Breast epithelium (tissue), 4 donors: ENCODE measurements at places on chromosomes 6 and 20.

DNA sequence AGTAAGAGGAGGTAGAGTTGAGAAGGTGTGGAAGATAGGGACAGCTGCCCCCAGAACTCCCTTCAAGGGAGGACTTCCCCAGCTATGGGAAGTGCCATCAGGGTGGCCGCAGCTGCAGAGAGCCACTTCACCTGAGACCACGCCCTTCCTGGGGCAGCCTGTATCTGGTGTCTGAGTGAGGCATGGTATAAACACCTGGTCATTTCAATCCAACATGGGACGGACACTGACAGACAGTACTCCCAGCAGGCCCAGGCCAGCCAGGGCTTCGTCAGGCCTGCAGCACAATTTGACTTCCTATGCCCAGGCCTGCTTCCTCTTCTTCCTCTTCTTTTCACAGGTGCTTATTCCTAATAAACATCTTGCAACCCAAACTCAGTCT, 4.5 kb downstream of the SOX12 start:
- DNase-seq: no peak

DNA sequence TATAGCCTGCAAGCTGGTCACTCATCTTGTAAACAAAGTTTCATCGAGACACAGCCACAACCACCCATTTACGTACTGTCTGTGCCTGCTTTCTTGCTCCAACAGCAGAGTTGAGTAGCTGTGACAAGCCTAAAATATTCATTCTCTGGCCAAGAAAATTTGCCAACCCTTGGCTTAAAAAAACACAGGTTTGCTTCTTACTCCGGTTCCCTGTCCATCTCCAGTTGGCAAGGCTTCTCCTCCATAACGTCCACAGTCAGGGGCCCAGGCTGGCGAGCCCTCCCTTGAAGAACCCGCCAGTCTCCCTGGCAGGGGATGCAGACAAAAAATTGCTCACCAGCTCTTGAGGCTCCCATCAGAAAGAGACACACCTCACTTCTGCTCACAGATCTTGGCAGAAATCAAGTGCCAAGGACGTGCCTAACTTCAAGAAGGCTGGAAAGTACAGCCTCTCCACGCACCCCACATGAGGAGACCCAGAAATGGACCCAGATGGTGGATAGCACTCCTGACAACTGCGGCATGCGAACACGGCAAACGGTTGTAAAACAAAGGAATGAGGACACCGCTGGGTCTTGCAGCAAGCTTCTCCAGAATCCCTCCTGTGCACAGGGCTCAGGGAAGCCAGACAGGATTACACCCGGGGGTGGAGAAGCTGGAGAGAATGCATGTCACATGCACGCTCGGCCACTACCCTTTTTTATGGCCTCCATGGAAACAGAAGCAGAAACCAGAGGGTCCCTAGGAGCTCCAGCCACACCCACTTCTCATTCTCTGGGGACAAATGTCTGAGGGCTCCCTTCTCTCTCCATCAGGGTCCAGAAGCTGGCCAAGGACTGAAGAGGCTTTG, 59.8 kb upstream of the SIRPA start:
- no peak for DNase-seq

GRCh38 chr6:129493354-129493902, 216.5 kb downstream of the ARHGAP18 start:
- DNase-seq: no peak

- no peak for DNase-seq
Measured at GRCh38 chr6:44216677-44217331, at the start of gene MYMX. MYMX (plus strand) TSS chr6:44216926; CDS start chr6:44217472, 546 bp downstream.

- DNase-seq: no peak
Measured at GRCh38 chr20:23157734-23158133, 71.6 kb upstream of the CD93 start.

DNA sequence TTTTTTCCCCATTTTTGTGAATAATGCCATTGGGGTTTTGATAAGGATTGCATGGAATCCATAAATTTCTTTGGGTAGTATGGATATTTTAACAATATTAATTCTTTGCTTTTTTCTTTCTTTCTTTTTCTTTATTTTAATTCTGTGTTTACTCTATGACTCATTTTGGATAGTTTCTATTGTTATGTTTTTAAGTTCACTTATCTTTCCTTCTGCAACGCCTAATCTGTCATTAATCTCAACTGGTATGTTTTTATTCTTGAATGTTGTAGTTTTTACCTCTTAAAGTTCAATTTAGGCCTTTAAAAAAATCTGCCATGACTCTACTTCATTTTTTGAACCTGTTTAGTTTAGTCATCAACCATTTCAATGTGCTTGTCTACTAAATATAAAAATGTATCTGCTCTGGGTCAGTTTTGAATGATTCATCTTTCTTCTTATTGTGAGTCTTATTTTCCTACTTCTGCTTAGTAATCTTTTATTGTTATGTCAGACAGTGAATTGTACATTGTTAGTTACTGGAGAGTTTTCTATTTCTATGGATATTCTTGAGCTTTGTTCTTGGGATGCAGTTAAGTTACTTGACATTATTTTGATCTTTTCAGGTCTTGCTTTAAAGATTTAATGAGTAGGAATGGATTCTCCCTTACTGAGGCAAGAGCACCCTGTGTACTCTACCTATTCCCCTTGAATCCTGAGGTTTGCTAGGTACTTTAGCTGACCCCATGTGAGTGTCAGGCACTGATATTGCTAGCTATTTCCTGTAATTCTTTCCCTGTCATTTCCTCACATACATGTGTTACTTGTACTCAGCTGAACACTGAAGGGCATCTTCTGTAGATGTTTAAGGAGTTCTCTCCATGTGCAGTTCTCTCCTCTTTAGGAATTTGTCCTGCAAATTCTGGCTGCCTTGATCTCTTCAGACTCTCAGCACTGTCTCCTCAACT, 104.2 kb downstream of the TFAP2B start:
- no peak for DNase-seq

GRCh38 chr6:36204068-36204753, 7.7 kb downstream of the BRPF3 start:
- DNase-seq: no peak

- no peak for DNase-seq
Measured at GRCh38 chr20:36971103-36971502, 19.6 kb upstream of the SAMHD1 start.

DNA sequence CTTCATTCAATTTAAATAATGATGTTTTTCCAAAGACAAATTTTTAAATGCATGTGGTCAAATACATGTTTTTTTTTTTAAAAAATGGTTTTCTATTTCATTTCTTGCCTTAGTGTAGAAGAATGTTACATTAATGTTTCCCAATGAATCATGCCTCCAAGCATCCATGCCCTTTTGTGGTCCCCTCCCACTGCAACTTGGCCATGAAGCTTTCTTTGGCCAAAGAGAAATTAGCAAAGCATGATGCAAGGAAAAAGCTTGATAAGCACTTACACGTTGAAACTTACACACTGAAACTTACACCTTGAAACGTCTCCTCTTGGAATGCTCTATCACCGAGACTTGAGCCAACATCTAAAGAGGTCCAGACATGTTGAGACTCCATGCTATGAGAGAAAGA, 93.0 kb upstream of the ELOVL5 start:
- no peak for DNase-seq

- no peak for DNase-seq
Measured at GRCh38 chr6:168371981-168372711, 52.6 kb upstream of the DACT2 start.

DNA sequence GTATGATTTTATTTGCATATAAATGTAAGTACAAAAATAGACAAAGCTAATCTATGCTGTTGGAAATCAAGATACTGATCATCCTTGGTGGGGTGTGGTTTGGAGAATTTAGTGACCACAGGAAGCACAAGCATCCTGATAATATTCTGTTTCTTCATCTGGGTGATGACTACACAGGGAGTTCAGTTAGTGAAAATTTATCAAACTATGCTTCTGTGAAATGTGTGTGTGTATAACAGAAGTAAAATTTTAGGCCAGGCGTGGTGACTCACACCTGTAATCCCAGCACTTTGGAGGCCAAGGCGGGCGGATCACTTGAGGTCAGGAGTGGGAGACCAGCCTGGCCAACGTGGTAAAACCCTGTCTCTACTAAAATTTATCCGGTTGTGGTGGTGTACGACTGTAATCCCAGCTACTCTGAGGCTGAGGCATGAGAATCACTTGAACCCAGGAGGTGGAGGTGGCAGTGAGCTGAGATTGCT, 20.6 kb downstream of the ENPP3 start:
- no peak for DNase-seq

GRCh38 chr6:153621491-153621890, 417.5 kb upstream of the OPRM1 start:
- DNase-seq: no peak

- DNase-seq: no peak
Measured at GRCh38 chr20:46355778-46356177, 47.5 kb upstream of the CDH22 start.

- no peak for DNase-seq
Measured at GRCh38 chr6:20436719-20437118, 35.0 kb downstream of the E2F3 start.

GRCh38 chr20:5654557-5654956, 95.6 kb upstream of the SHLD1 start:
- no peak for DNase-seq

DNA sequence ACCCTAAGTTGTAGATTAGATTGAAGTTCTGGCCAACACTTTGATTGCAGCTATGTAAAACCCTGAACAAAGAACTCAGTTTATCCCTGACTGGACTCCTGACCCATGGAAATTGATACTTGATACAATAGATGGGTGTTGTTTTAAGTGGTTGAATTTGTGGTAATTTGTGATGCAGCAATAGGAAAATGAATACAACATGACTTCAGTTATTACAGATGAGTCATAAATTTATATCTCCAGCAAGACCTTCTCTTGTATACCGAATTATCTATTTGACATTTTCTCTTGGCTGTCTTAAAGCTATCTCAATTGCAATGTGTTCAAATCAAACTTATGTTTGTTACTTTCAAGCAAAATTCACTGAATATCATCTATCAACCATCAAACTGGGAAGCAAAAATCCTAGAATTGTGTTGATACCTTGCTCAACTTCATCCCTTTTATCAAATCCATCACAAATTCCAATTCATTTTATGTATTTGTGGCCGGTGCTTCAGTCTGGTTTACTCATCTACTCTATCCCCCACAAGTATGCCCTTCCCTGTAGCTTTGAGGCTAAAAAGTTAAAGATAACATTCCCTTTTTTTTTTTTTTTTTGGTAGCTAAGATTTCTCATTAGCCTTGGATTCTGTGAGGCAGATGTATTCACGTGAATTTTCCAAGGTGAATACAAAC, 129.4 kb upstream of the CENPW start:
- DNase-seq: no peak

DNA sequence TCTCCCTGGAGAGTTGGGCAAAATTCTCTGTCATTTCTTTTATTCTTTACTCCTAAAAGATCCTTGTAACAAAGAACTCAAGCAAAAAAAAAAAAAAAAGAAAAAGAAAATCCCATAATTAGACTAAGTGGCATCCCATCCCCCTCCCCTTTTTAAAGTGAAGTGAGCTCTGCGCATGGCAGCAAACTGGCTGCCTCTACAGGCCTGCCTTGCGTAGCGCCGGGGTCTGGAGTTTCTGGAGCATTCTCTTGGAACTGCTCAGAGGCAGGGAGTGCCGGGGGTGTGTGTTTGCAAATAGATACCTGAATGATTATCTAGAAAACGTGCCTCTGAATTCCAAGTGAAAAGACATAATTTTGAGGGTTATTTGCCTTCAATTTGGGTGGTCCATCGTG, 48.1 kb downstream of the FOXC1 start:
- DNase-seq: no peak

DNA sequence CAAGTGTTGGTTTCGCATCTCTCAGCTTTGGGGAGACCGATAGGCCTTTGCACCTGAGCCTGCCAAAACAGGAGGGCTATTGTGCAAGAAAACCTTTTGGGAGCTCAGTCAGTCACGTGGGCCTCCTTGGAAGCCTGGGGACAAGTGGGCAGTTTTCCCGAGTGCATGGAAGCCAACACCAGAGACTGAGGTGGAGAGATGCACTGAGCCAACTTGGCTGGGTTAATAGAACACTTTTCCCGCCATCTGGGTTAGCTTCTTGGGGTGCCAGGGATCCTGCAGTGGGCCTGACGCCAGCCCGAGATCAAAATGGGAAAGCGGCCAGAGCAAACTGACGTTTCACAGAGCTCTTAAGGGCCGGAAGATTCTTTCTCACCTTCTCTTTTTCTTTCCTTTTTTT, 2.8 kb upstream of the OOEP start:
- no peak for DNase-seq

- no peak for DNase-seq
Measured at GRCh38 chr6:116449565-116449964, 11.6 kb upstream of the CALHM6 start.

DNA sequence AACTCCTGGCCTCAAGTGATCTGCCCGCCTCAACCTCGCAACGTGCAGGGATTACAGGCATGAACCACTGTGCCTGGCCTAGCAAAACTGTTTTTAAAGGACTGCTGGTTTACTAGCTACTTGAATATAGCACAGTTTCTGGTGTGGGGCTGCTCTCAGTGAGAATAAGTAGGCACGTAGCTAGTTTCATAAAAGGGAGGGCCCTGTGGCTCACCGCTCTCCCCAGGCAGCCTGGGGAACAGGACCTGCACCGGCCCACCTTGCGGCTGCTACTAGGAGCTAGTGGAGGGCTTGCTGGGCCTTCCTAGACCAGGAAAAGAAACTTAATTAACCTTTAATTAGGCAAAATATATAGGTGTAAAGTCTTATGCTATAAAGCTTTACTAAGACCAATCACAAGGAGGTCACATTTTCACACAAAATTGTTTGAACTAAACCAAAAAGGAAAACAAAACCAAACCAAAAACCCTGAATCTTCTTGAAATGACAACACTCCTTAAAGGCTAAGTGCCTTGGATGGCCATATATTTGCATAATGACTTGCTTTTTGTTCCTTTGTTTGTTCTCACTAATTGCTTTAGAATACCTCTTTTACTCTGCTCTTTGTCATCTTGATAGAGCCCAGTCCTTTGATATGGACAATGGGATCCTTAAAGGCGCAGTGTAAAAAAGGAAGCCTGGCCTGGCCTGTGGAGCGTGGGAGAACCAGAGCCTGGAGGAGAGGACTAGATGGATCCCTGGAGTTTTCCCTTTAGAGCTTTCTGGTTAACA, 69.5 kb upstream of the SAMD5 start:
- DNase-seq: no peak

DNA sequence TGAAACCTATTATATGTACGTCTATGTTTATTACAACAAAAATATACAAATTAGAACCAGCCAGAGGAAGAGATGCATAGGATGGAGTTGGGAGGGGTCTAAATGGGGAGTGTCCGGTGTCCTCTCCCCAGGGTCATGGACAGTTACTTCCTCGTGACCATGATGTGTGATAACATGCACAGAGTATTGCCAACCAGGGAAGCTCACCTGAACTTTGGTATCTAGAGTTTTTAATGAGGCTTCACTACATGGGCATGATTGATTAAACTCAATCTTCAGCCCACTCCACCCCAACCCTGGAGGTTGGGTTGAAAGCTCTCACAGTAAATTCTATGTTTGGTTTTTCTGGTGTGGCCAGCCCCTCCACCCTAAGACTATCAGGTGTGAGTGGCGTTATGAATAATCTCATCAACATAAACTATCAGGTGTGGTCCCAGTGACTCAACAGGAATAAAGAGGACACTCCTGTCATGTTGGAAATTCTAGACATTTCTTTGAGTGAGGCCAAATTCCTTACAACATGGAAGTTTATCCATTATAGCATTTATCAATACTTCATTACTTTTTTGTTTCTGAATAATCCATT, 36.4 kb upstream of the FKBP1A start:
- no peak for DNase-seq

GRCh38 chr6:146106532-146106931, 77.7 kb downstream of the GRM1 start:
- DNase-seq: no peak
